Activated CD4-positive, alpha-beta T cell treated with anti-CD3 and anti-CD28 coated beads, Interleukin-2, amount 50 U/mL, for 4 hours (primary cell): ENCODE measurements at places on chromosomes 6 and 20.

DNA sequence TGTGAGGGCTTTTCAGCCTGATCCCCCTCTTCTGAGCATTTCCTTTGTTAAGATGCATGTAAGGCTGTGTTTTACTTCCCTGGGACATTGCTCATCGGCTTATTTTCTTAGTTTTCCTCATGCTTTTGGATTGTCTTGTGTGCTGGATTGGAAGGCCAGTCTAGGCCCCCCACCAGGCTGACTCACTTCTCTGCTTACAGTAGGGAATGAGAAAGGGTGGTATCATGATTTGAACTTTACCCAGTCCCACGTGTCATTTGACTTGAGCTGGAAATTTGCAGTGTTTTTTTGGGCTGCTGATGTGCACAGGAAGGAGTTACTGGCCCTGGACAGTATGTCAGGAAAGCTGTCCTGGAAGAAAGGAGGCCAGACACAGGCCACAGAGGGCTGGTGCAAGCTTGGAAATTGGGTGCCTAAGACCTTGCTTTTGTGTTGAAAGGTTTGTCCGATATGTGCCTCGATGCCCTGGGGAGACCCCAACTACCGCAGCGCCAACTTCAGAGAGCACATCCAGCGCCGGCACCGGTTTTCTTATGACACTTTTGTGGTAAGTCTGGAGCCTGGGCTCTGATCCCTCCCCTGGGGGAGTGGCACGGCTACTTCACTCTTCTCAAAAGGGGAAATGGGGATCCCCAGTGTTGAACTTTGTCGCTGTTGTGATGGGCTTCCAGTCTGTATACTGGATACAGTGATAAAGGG lies 12.8 kb downstream of the RNF114 start:
- no peak for DNase-seq

GRCh38 chr6:41741625-41742490 lies 5.3 kb downstream of the PGC start:
- DNase-seq: no peak

- DNase-seq: no peak
Measured at GRCh38 chr6:88304520-88304919, 138.4 kb upstream of the CNR1 start.

DNA sequence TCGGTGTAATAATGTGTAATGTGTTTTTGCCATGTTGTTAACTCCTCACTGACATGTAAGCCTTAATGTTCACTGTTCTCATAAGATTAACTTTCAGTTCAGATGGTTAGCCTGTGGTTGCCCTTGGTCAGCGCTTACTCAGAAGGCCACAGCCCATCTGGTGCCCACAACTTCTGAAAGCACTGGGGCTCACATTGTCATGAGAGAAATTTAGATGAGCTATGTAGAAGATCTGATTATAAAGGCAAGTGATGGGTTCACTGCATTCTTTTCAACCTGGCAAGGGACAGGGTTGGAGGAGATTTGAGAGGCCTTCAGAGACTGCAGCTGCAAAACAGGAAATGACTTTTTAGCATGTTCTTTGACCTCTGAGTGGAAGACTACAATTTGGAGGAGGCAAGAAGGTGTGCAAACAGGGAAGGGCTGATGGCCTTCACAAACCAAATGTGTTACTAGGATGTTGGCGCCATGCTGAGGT lies 242.3 kb upstream of the SUPT3H start:
- no peak for DNase-seq

DNA sequence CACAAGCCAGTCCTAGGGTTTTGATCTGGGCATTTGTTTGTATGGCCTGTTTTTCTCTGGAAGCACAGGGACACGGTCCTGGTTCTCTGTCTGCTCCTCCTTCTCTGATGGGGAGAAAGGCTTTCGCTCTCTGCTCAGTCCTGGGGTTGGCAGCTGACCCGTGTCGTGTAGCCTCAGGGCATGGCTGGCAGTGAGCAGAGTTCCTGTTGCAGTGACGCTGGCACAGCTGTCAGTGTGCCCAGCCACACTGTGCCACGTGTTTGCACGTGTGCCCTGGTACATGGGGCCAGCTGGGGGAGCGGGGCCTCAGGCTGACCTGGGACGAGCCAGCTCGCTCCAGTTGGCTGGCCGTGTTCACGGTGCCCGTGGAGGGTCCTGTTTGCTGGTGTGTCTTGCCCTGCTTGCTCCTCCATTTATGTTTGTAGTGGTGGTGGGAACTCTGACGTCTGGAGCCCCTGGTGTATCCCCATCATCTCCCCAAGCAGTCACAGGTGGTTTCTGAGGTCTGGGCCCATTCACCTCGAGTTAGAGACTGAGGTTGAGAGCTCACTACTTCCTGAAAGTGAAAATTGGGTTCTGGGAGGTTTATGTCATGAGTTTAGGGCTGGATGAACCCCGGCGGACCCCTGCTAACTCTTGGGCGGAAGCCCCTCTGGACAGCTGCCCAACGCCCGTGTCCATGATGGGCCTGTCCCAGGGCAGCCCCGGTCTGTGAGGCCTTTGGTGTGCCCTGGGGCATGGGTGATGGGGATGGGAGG lies 10.2 kb upstream of the DNAJC5 start:
- DNase-seq: no peak

DNA sequence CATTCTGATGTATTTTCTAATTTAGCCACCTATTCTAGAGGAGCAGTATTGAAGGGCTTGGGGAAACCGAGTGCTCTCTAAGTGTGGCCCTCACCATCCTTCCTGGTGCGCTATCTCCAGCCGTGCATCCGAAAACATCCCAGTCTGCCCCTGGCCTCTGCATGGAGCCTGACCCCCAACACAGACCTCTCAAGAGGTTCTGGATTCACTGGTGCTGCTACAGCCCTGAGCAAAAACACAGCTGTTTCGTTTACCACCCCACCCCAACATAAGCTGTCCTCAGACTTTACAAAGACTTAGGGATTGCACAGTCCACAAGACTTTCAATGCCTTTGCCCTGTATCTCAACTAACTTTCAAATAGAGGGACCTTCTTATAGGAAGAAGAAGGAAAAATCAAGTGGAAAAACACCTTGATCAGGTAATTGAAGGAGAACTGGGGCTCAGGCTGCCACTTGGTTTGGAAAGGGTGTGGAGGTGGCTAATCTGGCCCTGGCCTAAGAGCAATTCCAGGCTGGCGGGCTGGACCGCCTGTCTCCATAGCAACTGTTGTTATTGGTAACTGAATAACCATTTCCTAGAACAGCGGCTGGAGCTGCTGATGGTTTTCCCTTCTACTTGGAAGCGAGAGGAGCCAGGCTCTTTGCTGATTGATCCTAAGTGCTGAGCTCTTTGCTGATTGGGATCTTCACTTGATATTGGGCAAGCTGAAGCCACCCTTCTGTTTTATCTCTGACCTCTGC lies 90.2 kb upstream of the TOX2 start:
- DNase-seq: no peak

DNA sequence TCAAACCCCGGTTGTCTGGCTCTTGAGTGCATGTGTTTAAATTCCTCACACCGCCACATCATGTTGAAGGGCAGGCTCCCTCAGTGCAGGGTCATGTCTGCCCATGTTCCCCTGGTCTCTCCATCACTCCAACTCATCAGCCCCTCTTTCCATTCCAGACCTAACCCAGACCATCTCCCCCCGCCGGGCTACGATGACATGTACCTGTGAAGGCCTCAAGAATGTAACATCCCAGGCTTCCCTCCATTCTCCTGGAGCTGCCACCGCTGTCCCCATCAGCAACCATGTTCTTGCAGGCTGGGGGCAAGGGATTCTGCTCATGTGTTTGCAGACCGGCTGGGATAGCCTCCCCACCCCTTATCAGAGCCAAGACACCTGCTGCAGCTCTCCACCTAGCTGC lies 19.9 kb downstream of the TMEM74B start:
- no peak for DNase-seq

DNA sequence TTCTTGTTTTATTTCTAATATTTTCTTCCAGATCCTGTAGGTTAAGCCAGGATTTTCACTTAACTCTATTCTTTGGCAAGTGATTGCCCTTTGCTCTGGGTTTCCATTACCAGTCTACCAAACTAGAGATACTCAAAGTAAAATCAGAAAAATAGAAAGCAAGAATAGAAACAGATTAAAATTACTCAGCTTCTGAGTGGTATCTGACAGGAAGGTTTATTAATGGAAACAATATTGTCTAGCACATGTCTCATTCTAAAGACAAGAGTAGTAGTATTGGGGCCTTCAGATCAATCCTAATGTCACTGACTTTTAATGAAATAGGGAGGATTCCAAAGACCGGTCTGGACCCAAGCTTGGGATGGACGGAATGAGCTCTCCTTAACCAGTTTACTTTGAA lies 72.3 kb downstream of the SIM1 start:
- DNase-seq: no peak

- no peak for DNase-seq
Measured at GRCh38 chr6:19432966-19433498, 404.1 kb upstream of the ID4 start.

- peak; percentile 10 for DNase-seq
Measured at GRCh38 chr20:33209789-33210188, 7.4 kb upstream of the BPIFA3 start.

DNA sequence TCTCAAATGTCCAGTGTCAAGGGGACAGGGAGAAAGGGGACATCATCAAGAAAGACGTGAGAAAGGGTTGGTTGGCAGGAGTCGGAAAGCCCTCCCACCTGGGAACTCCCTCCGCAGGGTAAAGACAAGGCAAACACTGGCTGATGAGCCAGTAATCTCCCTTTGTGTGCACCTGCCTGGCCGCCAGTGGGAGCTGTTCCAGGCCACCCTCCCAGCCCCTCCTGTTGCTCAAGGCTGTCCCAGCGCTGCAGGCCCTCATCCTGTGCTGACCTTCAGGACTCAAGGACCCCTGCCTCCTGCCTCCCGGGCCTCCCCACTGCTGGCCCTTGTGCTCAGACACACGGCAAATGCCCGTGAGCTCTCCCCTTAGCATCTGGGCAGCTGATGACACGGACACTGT lies 7.4 kb downstream of the FRMD1 start:
- no peak for DNase-seq

GRCh38 chr20:51494241-51495110 lies 48.0 kb downstream of the NFATC2 start:
- DNase-seq: no peak

DNA sequence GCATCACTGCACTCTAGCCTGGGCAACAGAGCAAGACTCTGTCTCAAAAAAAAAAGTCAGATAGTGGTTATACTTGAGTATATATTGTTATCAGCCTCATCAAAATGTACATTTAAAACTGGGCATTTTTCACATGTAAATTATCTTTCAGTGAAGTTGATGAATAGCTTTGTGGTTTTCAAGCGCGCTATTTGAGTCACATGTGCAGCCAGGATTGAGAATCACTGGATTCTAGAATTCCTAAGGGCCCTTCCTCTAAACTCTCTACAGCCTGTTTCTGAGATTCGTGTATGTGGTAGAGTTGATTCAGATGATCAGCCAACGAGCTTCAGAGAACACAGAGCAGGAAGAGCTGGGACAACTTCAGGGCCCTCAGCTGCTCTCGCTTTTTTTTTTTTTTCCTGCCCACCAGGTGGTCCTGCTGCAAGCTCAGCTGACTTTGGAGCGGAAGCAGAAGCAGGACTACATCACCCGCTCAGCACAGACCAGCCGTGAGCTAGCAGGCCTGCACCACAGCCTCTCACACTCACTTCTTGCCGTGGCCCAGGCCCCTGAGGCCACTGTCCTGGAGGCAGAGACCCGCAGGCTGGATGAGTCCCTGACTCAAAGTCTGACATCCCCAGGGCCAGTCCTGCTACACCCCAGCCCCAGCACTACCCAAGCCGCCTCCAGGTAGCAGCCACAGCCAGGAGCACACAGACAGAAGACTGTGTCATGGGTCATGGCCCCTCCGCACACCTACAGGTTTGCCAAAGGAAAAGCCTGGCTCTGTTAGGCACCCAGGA lies 18.3 kb downstream of the C20orf173 start:
- DNase-seq: no peak

GRCh38 chr6:140825731-140826130 lies 1307.0 kb upstream of the GJE1 start:
- DNase-seq: no peak

DNA sequence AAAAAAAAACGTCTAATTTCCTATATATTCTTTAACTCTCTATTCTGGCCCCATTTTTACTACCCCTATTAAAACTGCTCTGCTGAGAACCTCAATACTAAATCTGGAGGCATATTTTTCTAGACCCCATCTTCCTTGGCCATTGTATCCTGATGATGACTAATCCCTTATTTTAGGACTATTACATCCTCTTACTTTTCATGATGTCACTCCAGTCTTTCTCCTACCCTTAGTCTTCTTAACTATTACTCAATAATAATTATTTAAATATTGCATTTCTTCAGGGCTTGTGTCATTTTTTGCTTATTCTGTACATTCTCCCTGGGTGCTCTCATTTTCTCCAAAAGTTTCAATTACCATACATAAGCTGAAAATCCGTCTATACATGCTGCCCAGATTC lies 6.4 kb downstream of the FBXO30 start:
- no peak for DNase-seq

DNA sequence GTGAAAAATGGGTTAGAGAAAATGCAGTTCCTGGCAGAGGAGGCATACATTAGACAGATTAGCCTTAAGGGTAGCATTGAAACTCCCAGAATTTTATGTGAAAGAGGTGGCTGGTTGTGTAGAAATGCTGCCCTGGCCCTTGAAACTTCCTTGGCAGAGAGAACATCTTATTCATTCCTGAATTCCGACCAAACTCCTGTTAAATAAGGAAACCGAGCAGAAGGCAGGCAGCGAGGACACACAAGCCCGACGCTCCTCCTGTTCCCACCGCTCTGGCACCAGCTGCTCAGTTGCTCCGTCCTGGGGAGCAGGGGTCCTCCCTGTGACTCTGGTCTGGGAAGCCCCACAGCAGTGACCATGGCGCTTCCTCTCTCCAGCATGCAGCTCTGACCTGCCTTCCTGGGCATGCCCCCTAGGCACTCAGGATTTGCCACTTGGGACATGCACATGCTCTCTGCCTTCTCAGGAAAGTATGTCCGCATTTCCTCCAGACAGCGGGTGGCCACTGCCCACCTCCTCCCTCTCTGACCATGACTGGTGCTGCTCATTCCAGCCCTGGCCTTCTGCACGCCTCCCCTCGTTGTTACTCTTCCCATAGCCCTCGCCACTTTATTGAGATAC lies 35.2 kb upstream of the CLDN20 start:
- no peak for DNase-seq

- peak; percentile 94 for DNase-seq
Measured at GRCh38 chr6:26285143-26286134, 79.6 kb upstream of the BTN3A2 start.

GRCh38 chr6:72084992-72085569 lies 198.7 kb downstream of the RIMS1 start:
- no peak for DNase-seq

GRCh38 chr6:136771306-136771705 lies 21.0 kb downstream of the MAP3K5 start:
- DNase-seq: no peak
